Naive thymus-derived CD4-positive, alpha-beta T cell (primary cell): ENCODE measurements at places on chromosomes 16 and 17. TPM values are rescaled to one million over a fixed set of nuclear protein-coding genes. Genes with fewer than 3 reads are reported as not detected.

GRCh38 chr16:88452482-88453216, 431 bp upstream of the ZFPM1 start:
- peak; percentile 99 for DNase-seq

DNA sequence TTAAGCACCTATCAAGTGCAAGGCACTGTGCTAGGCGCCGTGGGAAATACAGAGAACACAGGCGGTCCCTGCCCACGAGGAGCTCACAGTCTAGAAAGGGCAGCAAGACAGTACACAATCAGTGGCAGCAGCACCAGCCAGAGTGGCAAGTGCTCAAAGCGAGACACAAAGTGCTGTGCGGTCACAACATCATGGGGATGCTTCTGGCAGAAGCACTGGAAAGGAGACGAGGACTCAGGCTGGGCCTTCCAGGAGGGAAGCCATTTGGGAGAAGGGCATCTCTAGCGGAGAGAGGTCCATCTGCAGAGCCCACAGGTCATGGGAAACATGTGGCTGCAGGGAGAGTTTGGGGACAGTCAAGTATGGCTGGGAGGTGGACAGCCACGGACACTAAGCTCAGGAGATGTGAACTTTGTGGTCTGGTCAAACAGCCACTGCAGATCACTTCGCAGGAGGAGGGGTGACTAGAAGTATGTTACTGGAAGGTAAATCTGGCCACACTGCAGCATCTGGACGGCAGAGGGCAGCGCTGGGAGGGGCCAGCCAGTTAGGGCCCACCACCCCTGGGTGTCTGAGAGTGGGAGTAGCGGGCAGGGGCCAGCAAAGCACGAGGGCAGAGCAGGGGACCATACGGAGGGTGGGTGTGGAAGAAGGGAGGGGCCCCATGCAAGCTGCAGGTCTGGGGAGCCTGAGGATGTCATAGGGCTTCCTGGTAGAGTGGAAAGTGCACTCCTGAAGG, 71.1 kb downstream of the N4BP1 start:
- no peak for DNase-seq

DNA sequence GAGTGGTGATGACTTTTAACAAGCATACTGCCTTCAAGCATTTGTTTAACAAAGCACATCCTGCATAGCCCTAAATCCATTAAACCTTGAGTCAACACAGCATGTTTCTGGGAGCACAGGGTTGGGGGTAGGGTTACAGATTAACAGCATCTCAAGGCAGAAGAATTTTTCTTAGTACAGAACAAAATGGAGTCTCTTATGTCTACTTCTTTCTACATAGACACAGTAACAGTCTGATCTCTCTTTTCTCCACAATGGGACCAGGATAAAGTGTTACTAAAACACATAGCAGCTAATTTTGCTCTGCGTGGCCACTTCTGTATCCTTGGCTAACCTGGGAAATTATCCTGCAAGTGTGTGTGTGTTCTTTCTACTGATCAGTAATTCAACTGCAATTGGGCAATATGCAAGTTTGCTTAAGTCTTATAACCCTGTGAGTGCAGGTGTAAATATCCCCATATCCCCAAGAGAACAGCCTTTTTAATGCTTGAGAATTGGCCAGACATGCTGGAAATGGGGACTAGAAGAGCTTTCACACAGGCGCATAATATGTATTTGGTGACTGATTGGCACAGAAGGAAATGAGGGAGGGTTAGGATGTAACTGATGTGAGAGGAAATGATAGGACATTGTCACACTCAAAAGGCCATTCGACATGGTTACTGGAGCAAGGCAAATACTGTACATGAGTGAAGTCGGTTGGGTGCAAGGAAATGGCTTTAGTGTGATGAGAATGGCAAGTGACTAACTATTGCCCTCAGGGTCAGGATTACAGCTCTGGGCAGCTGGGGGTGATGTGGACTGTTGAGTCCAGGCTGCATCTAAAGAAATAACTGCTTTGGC, 10.8 kb upstream of the ANKS4B start:
- DNase-seq: no peak

DNA sequence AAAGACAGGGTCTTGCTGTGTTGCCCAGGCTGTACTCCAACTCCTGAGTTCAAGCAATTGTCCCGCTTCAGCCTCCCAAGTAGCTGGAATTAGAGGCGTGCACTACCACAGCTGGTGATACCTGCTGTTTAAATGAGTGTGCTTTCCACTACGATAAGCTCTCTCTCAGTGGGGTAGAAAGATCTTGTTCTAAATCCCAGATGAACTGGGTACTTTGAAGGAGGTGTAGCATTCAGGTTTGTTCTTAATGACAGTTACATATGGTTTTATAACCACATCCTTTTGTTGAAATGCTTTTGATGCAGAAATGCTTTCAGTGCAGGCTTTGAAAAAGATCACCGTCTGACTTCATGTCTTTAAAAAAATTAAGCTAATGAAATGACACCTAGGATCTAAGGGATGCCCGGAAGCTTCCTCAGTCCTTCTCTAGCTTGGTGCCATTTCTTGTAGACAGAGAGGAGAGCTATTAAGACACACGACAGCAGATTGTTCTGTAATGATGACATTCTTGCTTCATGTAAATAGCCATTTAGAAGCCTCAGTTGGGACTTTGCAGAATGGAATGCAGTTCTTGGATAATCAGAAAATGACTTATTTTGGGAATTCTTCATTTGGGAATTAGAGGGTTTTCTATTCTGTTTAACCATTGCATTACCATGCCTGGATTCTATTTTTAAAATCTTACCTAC, 19.5 kb downstream of the PMM2 start:
- peak; percentile 65 for DNase-seq

Gene BRIP1
- total RNA-seq: 1.6 TPM
